ENCODE measurements at places on chromosomes 5 and 9. TPM values are rescaled to one million over a fixed set of nuclear protein-coding genes. Genes with fewer than 3 reads are reported as not detected.

The CDKN2B gene
- 37.2 TPM for total RNA-seq

The STC2 gene
- 582 TPM for total RNA-seq

The PCDHB6 gene
- total RNA-seq, result 0.09 TPM

The IFNA2 gene
- not detected for total RNA-seq

The LHX6 gene
- total RNA-seq, result not detected

The SLC6A7 gene
- not detected for total RNA-seq

The MEGF10 gene
- 0.14 TPM for total RNA-seq

The OLFM1 gene
- total RNA-seq, result 5.5 TPM

The SOHLH1 gene
- not detected for total RNA-seq

The SVEP1 gene
- 134 TPM for total RNA-seq

The OGN gene
- 0.57 TPM for total RNA-seq

The ARID3C gene
- total RNA-seq, result 0.14 TPM

The STOM gene
- 500 TPM for total RNA-seq

The TNC gene
- 46.8 TPM for total RNA-seq

The BARHL1 gene
- total RNA-seq, result not detected

The DDX4 gene
- total RNA-seq, result not detected

The SCGB3A2 gene
- not detected for total RNA-seq

The CCL28 gene
- total RNA-seq, result 0.43 TPM

The ANKRD34B gene
- not detected for total RNA-seq

The OR1J2 gene
- 0.14 TPM for total RNA-seq

The UGT3A2 gene
- total RNA-seq, result not detected

The TLX3 gene
- not detected for total RNA-seq

The SPINK5 gene
- under 0.01 TPM for total RNA-seq

The LHX2 gene
- not detected for total RNA-seq

The MORN5 gene
- not detected for total RNA-seq

The PTGER4 gene
- 3.4 TPM for total RNA-seq

The PCDHB4 gene
- 0.14 TPM for total RNA-seq
